NCI-H2029 (cell line): ENCODE measurements at places on chromosomes 1 and 21.

DNA sequence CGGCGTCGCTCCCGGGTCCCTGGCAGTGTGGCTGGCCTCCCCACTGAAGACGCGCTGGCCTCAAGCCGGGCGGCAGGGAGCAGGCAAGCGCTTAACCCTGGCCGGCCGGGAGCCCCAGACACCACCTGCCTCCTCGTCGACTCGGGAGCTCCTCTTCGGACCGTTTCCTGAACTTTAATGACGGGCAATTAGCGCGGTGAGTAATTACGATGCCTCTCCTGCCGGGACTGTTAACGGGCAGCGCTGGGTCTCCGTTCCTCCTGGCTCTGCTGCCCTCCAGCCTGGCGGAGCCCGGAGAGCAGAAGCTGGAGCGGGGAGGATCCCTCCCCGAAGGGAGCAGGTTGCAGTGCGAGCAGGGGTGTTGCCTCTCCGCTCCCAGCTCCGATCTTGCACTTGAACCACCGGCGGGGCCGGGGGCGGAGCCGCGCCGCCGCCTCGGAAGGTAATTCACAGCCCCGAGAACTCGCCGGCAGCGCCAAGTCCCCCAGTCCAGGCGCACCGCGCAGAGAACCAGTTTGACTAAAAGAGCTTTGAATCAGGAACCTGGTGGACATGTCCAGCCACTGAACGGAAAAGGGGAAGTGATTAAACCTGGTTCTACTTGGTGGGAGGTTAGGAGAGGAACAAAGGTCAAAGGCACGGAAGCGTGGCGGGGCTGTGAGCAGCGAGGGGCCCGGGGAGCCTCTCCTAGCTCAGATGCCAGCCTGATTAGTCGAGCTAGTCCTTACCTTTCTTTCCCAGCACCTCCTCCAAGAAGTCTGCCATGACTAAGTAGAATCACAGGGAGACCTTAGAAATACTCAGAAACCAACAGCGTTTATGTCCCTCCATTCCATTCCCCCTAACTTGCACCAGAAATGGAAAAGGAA, 18.3 kb upstream of the PLEKHA6 start:
- no peak for DNase-seq

GRCh38 chr21:28754862-28755261, 237.8 kb downstream of the LTN1 start:
- no peak for DNase-seq

GRCh38 chr1:6981595-6981994, 196.3 kb downstream of the CAMTA1 start:
- no peak for DNase-seq

DNA sequence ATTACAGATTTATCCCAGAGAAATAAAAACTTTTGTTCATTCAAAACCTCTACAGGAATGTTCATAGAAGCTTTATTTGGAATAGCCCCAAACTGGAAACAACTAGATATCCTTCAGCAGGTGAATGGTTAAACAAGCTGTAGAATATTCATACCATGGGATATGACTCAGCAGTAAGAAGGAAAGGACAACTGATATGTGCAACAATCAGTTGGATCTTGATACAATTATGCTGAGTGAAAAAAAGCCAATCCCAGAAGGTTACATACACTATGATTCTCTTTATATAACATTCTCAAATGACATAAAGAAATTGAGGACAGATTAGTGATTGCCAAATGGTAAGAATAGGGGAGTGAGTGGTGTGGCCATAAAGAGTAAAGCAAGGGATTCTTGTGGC, 376.7 kb downstream of the S1PR1 start:
- no peak for DNase-seq

DNA sequence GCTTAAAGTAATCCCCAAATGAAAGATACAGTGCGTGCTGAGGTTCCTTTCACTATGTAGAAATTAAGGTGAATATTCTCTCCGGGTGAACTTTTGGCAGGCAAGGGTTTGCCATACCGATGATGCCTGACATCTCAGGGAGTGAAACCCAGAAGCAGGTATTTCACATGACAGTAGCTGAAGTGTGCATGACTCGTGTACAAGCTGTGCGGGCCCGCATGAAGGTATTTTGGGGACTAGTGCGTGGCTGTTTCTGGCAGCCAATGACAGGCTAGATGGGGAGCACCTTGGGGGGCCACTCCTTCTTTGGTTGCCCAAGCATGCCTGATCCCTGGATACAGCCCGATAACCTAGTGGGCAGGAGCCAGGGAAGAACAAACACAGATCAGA, 569.0 kb downstream of the SMYD3 start:
- no peak for DNase-seq

DNA sequence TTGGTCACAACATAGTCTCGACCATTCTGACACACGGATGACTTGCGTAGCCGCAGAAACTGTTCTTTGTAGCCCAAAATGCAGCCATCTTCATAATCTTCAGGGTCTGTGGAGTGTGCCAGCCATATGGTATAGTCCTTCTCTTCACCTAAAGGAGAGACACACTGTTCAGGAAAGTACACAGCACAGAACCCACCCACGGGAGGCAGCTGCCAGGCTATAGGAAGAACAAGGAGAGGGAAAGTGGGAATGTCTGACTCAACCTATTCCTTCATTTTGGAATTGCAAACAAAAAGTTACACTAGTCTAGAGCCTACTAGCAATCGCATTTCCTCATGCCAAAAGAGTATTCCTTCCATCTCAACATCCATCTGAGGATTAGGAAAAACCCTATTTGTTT, 16.2 kb upstream of the MYBPHL start:
- no peak for DNase-seq

GRCh38 chr1:201305815-201306214, 22.5 kb downstream of the PKP1 start:
- DNase-seq, result peak; percentile 56

DNA sequence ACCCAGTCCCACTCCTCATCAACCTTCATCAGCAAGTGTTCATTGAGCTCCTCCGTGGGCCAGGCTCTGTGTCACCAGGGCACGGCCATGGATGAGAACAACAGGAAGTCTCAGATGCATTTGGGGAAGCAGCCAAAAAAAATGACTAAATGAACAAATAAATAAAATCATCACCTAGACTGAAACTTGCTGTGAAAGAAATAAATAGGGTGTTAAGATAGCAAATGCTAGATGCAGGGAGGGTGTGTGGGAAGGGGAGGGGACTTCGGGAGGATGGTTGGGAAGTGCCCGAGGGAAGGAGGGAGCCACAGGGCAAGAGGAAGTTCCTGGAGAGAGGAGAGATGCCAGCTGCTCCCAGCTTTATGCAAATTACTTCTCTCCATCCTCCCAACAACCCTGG, 696.7 kb downstream of the PTPRU start:
- DNase-seq, result peak; percentile 65

DNA sequence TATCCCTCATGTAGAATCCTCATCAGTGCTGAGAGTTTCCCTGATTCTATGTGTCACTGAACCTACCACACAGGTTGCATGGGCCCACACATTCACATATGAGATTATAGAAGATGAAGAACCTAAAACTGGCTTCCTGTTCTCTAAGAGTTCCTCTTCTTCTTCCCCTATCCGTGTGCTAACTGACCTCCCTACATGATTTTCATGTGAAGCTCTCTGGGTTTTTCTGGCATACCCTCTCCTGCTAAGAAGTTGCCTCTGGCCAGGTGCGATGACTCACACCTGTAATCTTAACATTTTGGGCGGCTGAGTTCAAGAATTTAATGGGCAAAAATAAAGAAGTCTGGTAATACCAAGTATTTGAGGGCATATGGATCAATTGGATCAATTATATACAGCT, 5.5 kb upstream of the CD244 start:
- no peak for DNase-seq

GRCh38 chr21:35249636-35250035, 200.5 kb upstream of the RUNX1 start:
- peak; percentile 30 for DNase-seq

GRCh38 chr1:37730376-37730775, 34.5 kb downstream of the EPHA10 start:
- no peak for DNase-seq

GRCh38 chr1:97833881-97834280, 87.0 kb downstream of the DPYD start:
- no peak for DNase-seq

GRCh38 chr1:201559679-201560162, 20.8 kb downstream of the NAV1 start:
- DNase-seq, result peak; percentile 63

GRCh38 chr1:174652569-174653280, 205.0 kb downstream of the GPR52 start:
- no peak for DNase-seq

- no peak for DNase-seq
Measured at GRCh38 chr1:178688244-178688643, 36.8 kb upstream of the RALGPS2 start.

- DNase-seq, result no peak
Measured at GRCh38 chr1:37325010-37325409, 149.4 kb upstream of the ZC3H12A start.

- no peak for DNase-seq
Measured at GRCh38 chr1:165537356-165538109, 6.3 kb upstream of the LRRC52 start.

DNA sequence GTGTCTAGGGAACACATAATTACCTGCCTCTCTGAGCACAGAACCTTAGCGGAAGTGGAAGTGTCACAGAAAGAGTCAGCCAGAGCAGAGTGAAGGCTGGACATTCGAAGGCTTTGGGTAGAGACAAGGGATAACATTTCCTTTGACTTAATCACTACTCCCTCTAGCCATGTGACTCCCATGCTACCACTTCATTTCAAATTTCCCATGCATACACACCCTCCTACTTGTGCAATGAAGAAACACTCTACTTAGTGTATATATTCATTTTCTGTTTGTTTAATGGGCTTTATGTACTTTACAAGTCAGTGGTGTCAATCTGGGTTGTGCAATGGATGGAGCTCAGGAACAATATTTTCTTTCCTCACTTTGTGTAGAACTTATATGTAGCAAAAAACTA, 6.9 kb downstream of the ANKRD35 start:
- no peak for DNase-seq

GRCh38 chr1:77697441-77697840, 15.0 kb upstream of the ZZZ3 start:
- DNase-seq, result no peak

DNA sequence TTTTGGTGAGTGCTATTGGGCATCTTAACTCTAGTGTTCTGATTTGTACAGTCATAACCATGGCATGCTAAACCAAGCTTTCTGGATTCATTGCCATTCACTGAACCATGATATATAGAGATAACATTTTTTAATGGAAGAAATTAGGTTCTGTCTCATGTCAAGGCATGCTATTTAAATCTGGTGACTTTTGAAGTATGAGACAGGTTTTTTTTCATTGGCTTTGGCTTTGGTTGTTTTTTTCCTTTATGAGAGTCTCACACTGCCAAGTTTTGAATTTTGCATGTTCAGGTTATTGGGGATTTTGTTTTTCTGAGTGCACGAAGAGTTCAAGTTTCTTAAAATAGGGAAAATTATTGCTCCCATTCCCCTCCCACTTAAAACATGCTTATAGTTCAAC, 141.3 kb upstream of the ADAMTS5 start:
- no peak for DNase-seq

DNA sequence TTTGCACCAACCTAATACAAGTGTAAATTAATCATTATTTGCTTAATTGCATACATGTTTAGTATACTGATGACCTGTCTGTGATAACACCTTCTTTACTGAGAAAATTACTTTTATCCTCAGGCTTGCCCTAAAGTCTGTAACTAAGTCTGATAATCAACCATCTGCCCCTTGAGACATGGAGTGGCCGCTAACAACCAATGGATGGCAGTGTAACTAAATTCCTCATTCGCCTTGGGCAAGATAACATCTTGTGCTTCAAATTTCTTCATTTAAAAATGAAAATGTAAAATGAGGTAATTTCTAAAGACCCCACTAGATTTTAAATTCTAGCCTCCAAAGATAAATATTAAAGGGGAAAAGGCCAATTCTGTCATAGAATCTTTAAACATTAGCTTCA, 85.1 kb downstream of the ENAH start:
- DNase-seq, result no peak

DNA sequence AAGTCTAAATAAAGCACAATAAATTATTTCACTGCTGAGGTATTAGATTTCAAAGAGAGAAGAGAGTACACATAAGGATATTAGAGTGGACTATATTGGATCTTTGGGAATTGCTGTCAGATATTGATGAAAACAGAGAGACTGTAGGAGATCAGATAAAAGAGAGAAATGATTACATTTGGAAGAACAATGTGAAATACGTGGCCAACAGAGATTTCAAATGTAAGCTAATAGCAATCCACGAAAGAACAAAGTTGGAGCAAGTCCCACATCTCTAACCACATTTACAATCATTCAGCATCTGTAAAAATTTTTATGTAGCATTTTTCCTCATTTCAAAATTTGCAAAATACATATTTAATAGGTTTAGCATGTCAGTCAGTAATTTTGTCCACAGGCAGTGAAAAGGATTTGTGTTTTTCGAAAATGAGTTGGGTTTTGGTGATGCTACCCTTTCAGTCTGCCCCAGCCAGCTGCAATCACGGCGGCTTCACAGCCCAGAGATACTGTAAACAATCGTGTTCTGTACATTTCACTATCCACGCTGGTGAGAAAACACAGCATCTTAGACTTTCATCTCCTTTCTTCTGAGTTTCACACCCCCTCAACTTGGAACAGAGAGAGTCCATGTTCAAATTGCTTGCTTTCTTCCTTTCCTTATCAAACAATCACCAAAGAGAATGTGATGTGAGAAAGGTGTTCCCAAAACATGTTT, 209.1 kb upstream of the LYPLAL1 start:
- DNase-seq, result no peak

DNA sequence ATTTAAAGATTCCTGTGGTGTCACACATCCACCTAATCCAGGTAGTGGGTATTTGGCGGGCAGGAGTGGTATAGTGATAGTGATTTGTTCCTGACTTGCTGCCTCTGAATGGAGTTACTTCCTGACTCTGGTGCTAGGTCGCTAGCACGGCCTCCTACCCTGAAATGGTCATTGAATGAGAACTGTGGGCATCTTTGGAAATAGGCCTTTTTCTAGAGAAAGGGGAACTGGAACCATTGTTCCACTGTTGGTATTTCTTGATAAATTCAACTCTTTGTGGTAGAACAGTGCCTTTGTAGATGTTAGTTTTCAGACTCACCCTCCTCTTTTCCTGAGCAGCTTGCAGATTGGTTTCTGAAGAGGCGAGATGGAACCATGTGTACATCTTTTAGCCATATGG, 1.5 kb downstream of the QSOX1 start:
- no peak for DNase-seq

- DNase-seq, result no peak
Measured at GRCh38 chr1:96481409-96481808, 240.2 kb upstream of the PTBP2 start.

DNA sequence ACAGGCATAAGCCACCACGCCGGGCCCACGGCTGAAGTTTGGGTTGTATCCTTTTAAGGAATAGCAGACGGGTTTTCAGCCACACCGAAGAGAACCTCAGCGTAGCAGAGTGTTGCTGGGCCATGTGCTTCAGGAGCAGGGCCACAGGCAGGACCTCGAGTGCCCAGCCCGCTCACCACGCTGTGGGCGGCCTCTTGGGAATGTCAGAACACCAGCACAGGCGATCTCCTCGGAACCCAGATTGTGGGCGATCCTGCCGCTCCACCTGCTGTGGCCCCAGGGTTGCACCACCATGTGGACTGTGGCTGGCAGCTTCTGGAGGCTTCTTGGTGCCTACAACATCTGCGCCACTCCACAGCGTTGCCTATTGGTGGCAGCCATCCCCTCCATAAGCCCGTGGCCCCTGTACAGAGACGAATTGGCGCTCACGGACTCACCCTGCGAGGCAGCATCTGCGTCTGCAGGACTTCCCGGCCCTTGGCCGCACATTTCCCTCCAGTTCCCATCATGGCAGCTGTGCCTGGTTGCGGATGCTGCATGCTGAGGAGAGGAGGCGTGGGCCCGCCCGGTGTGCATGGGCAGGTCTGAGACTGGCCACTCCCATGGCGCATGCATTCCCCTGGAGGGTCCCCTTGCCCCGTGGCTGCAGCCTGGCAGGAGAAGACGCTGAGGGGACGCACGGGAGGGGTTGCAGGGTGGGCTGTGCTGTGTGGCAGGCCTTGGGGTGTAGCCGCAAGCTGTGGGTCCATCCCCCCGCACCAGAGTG, 69.3 kb downstream of the SKI start:
- no peak for DNase-seq
